ENCODE measurements at places on chromosomes 2 and 18. TPM values are rescaled to one million over a fixed set of nuclear protein-coding genes. Genes with fewer than 3 reads are reported as not detected.
A peak's percentile ranks its signal among the peaks of the same experiment; 100 is the strongest.

- DNase-seq = no peak
Measured at GRCh38 chr2:206471524-206472062, 28.3 kb downstream of the ADAM23 start.

GRCh38 chr18:45730832-45731575 is 7.0 kb downstream of the SLC14A1 start:
- no peak for DNase-seq

GRCh38 chr18:8711736-8712135 is 6.4 kb downstream of the MTCL1 start:
- no peak for DNase-seq

DNA sequence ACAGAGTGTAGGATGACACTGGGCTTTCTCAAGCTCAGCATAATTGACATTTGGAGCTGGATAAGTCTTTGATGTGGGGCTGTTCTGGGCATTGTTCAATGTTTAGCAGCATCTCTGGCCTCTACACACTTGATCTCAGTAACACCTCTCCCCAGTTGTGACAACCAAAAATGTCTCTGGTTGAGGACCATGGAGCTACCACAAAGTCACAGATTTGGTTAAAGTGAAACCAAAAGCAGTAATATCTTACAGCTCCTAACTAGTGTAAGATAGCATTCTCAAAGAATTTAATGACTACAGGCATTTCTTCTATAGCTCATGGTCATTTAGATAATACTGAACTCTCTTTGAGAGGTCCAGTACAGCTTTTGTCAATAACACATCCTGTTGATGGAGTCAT is 23.4 kb upstream of the PAX3 start:
- no peak for DNase-seq

- no peak for DNase-seq
Measured at GRCh38 chr2:236571145-236571544, 1.5 kb downstream of the ACKR3 start.

DNA sequence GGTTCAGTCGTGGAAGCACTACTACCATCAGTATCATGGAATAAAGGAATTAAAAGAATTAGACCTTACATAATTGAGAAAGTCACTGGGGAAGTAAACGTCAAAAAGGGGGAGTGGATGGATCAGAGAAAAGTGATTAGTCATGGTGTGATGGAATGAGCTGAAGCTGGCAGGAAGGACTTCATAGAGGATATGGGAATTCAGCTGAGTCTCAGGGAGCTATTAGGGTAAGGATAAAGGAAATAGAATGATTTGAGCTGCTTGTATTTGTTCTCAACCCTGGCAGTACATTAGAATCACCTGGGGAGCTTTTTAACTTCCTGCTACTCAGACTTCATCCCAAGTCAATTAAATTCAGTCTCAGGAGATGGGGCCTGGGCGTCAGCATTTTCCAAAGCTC is 53.4 kb upstream of the SETBP1 start:
- DNase-seq = no peak

GRCh38 chr2:11387843-11388242 is 43.4 kb upstream of the ROCK2 start:
- DNase-seq = no peak

DNA sequence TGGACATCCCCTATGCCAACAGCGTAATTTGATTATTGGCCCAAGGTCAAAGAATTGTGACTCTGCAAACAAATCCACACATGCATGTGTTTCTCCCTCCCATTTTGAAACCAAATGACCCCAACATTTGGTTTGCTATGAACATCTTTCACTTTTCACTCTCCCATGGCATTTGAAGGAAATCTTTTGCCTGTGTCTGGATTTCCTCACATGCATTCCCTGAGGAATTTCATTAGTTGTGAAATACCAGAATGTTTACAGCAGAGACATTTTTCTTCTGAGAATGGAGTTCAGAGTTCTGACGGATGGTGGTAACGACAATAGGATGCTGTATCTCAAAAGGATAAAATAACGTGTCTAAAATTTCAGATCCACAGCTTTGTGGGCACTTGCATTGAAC is 60.3 kb upstream of the LMAN1 start:
- DNase-seq = no peak

GRCh38 chr18:77071711-77072292 is 60.8 kb downstream of the MBP start:
- DNase-seq = peak; percentile 88

- no peak for DNase-seq
Measured at GRCh38 chr18:57915248-57915647, 112.1 kb upstream of the ATP8B1 start.

DNA sequence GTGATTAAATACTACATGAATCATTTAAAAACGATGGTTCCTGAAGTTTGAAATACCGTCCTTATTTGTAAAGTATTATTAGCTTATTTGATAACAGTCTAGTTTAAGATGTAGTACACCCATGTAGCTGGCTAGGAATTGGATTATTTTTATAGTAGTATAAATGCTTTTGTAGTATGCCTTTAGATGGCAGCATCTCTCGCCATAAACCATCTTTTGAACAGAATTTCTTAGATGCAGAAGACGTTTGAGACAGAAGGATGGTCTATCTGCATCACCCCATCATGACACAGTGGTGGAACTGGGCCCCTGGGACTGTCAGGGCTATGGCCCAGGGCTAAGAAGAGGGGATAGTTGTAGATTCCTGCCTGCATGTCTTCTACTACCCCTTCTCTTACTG is 152.7 kb downstream of the WDSUB1 start:
- no peak for DNase-seq

DNA sequence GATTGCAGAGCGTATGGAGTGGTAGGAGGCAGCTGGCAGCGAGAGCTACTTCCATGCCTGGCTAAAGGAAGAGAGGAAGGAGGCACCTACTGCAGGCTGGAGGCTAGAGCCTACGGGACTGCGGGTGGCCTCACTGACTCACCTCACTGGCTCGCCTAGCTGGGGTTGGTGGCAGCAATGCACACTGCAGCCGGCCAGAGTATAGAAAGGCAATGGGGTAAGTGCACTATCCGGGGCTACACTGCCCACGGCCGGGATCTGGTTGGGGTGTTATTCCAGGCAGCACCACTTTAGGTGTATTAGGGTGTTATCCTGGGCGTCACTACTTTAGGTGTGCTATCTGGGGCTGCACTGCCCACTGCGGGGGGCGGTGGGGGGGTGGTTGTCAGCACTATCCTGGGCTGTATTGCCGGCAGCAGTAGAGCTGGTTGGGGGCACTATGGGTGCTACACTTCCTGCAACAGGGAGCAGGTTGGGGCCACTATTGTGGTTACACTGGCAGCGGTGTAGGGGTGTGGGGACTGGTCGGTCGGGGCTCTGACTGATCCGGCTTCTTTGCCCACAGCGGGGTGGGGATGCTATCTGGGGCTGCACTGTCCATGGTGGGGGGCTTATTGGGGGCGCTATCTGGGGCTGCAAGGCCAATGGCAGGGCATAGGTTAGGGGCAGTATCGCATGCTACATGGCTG is 33.3 kb upstream of the ANKRD62 start:
- DNase-seq = no peak

- no peak for DNase-seq
Measured at GRCh38 chr2:151171186-151171585, 90.5 kb downstream of the RBM43 start.

- no peak for DNase-seq
Measured at GRCh38 chr2:45273412-45274249, 264.4 kb upstream of the SIX2 start.

GRCh38 chr18:59148192-59148591 is 8.5 kb downstream of the SEC11C start:
- DNase-seq = no peak

GRCh38 chr2:26884486-26884885 is 36.6 kb downstream of the DPYSL5 start:
- DNase-seq = no peak

DNA sequence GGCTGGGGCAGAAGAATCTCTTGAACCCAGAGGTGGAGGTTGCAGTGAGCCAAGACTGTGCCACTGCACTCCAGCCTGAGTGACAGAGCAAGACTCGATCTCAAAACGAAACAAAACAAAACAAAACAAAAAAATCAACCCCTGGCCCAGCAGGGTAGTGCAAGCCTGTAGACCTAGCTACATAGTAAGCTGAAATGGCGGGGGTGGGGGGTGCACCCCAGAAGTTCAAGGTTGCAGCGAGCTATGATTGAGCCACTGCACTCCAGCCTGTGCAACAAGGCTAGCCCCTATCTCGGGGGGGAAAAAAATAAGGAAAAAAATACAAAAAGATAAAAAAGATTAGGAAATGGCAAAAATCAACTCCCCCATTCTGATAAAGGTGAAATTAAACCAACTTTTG is 6.4 kb downstream of the ATL2 start:
- no peak for DNase-seq

GRCh38 chr2:99600981-99601651 is 111.3 kb upstream of the REV1 start:
- DNase-seq = no peak

GRCh38 chr2:64383016-64383591 is 70.9 kb upstream of the LGALSL start:
- no peak for DNase-seq

DNA sequence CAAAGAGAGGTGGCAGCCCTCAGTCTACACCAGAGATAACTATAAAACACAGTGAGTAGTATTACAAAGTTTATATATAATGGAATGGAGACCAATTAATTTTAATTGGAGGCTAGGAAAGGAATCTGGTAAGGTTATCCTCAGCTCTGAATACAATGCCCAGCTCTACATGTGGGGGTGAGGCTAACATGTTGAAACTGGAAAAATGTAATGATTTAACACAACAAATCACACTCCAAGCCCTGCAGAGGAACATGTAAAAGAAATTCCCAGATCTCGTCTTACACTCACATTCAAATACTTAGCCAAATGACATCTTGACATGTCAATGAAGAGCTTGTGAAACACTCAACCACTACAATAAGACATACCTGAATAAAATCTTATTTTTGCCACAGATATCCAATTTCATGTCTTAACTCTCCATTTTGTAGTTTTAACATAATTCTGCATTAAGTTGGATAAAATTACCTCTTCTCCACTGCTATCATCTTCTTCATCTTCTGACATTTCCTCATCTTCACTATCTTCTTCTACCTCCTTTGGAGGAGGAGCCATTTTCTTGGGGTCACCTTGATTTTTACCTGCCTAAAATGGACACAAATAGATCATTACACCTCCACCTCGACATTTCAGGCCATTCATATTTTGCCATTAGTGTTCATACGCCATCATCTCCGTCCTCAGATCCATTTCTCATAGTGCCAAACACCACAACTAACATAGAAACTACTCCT is 1.4 kb downstream of the NCL start:
- DNase-seq = no peak

DNA sequence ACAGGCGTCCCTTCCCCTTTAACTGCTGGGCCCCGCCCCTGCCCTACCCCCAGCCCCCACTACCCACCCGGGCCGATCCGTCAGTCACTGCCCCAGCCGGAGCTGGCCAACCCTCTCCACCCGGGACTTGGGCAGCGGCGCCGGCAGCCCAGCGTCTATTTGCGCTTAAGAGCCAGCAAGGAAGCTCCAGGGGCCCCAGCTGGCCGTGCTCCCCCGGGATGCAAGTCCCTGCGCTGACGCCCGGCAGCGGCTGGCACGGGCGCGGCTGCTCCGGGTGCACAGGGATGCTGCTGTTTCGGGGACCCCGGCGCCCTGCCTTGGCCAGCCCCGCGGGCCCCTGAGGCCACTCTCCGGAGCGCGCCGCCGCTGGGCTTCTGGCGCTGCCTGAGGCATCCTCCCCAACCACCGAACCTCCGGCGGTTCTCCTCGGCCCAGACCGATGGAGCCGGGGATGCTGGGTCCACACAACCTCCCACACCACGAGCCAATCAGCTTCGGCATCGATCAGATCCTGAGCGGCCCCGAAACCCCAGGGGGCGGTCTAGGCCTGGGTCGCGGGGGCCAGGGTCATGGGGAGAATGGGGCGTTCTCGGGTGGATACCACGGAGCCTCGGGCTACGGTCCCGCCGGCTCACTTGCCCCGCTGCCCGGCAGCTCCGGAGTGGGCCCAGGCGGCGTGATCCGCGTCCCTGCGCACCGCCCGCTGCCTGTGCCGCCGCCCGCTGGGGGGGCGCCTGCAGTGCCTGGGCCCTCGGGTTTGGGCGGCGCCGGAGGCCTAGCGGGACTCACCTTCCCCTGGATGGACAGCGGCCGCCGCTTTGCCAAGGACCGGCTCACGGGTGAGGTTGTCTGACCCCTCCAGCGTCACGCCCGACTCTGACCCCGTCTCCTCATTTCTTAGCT is at the start of gene TLX2:
TLX2 (plus strand) TSS at position 83 of the 903 bp plus-strand sequence; CDS start at position 440, 357 bp downstream.
- no peak for DNase-seq

GRCh38 chr2:25851740-25852503 is 26.4 kb downstream of the ASXL2 start:
- peak; percentile 79 for DNase-seq

GRCh38 chr18:2964361-2965010 is 48.5 kb downstream of the LPIN2 start:
- DNase-seq = no peak

DNA sequence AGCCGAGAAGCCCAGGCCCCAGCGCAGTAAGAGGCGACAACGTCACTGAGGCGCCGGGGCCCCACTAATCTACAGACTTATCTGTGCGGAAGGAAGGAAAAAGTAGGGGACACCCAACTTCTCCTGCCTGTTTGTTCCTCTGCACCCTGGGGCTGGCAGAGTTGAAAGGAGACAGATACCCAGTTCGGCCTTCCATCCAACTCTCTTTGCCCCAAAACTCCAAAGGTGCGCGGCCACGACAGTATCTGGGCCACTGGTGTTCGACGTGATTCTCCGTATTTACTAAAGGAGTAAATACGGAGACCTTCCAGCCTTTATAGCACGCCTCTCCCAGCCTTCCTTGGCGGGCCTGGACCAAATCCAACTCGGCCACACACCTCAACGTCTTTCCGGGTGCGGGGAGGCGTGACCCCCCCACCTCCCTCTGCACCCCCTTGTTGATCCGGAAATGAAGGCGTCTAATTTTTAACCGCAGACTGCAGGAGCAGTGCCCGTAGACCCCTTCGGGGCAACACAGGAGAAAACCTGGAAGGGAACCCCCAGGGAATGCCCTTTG is 1.6 kb downstream of the SMAD7 start:
- no peak for DNase-seq

- DNase-seq = no peak
Measured at GRCh38 chr2:181370126-181370525, 87.1 kb upstream of the ITGA4 start.

Gene TTC27
- total RNA-seq = 17.3 TPM

Gene CASP8
- total RNA-seq = 10.0 TPM

Gene SLC16A14
- 0.25 TPM for total RNA-seq

Gene DYNAP
- not detected for total RNA-seq

Gene NEB
- total RNA-seq = 0.63 TPM

Gene RGPD3
- total RNA-seq = 0.13 TPM

Gene MLPH
- not detected for total RNA-seq

Gene TXNDC2
- not detected for total RNA-seq

Gene VWA3B
- 0.13 TPM for total RNA-seq

Gene LTBP1
- 22.1 TPM for total RNA-seq

Gene KCNJ3
- total RNA-seq = not detected

Gene GBX2
- 0.51 TPM for total RNA-seq

Gene ZNF396
- 0.51 TPM for total RNA-seq

Gene CYS1
- under 0.01 TPM for total RNA-seq

Gene SLC5A7
- not detected for total RNA-seq

Gene RGPD4
- not detected for total RNA-seq

Gene EMILIN2
- total RNA-seq = 1.3 TPM

Gene BCL2
- total RNA-seq = 1.3 TPM

Gene UGT1A3
- not detected for total RNA-seq
